Tibial nerve (tissue), 4 donors: ENCODE measurements at places on chromosomes 5 and 9. TPM values are rescaled to one million over a fixed set of nuclear protein-coding genes. Genes with fewer than 3 reads are reported as not detected.

The QSOX2 gene
- 11.6 TPM for total RNA-seq

The MACROH2A1 gene
- total RNA-seq: 164 TPM

The HRH2 gene
- total RNA-seq: 0.84 TPM

The IL13 gene
- 0.44 TPM for total RNA-seq

The SLC22A4 gene
- 4.2 TPM for total RNA-seq

The PCDHA9 gene
- 0.44 TPM for total RNA-seq

The FOXD4L5 gene
- not detected for total RNA-seq

The CER1 gene
- not detected for total RNA-seq

The BDP1 gene
- 39.3 TPM for total RNA-seq

The TRUB2 gene
- 7.2 TPM for total RNA-seq

The GLRA1 gene
- total RNA-seq: not detected
